ENCODE measurements at places on chromosomes 13 and 19. TPM values are rescaled to one million over a fixed set of nuclear protein-coding genes. Genes with fewer than 3 reads are reported as not detected.

DNA sequence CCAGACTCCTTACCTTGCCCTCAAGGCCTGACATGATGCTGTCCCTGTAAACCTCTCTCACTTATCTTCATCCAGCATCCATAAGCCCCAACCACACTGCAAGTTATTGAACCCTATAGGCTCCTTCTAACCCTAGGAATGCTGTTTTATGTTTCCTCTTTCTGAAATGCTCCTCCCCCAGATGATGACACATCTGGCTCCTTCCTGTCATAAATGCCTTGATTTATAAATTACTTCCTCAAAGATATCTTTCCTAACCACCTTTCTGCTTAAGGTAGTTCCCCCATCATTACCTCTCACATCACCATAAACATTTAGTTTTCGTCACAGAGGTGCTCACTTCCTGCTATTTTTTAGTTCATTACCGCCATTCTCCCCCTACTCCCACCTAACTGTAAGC lies 12.3 kb downstream of the RUBCNL start:
- no peak for DNase-seq

DNA sequence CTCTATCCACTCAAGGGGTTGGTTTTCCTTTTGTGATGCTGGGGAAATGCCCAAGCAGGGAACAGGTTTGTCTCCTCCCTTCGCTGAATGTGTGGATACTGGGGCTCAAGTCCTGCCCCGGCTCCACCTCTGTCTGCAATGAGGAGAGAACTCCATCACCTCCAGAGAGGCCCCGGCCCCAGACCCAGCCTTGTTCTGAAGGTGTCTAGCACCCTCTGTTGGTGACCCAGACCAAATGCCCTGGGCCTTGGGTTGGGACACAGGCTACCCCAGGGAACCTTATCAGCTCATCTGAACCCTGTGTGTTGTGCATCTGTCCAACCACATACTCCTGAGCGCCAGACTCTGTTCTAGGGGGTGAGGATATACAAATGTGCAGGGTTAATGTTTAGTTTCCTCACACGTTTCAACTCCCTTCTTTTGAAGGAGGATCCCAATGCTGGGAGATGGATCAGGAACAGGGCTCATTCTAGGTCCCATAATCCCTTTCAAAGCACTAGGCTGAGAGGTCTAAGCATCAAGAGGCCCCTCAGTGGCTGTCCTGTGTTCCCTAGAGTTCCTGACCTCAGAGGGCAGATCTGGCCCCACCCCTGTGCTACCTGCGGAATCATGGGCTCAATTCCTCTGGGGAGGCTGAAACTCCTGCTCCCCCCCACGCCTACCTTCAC lies 112.5 kb upstream of the SLC7A1 start:
- no peak for DNase-seq

- DNase-seq: no peak
Observed at GRCh38 chr19:35247526-35248309, 1.1 kb upstream of the LSR start.

- no peak for DNase-seq
Observed at GRCh38 chr13:81211713-81212112, 870.8 kb upstream of the SPRY2 start.

Gene SHANK1
- 106 TPM for polyA plus RNA-seq

GRCh38 chr19:35715981-35716800 lies 1.6 kb upstream of the KMT2B start:
- no peak for DNase-seq

GRCh38 chr13:71879129-71879535 lies 12.1 kb upstream of the DACH1 start:
- DNase-seq: peak; percentile 88

Gene GSK3A
- polyA plus RNA-seq: 138 TPM

Gene FUT1
- polyA plus RNA-seq: 3.5 TPM

DNA sequence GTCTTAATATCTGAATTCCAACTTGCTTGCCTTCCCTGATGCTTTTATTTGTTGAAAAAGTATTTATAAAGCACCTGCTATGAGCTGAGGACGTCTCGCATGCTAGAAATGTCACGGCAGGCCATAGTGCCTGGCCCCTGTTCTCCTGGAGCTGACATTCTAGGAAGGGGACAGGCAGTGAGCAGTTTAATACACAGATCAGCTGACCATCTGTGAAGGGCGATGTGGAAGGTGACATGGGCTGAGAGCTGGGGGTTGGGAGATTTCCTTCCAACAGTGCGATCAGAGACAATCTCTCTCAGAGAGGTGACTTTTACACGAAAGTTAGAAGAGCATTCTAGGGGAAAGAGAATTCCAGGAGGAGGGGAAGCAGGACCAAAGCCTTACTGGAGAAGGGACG lies 153.2 kb downstream of the ZNF536 start:
- no peak for DNase-seq

GRCh38 chr19:3656073-3656746 lies 29.6 kb upstream of the CACTIN start:
- no peak for DNase-seq

Gene NKPD1
- polyA plus RNA-seq: 1.4 TPM

All from spinal cord (tissue), 10 donors.